ENCODE measurements at places on chromosomes 7 and 10.

- DNase-seq: no peak
Measured at GRCh38 chr7:70725448-70725847, 406.5 kb upstream of the GALNT17 start.

DNA sequence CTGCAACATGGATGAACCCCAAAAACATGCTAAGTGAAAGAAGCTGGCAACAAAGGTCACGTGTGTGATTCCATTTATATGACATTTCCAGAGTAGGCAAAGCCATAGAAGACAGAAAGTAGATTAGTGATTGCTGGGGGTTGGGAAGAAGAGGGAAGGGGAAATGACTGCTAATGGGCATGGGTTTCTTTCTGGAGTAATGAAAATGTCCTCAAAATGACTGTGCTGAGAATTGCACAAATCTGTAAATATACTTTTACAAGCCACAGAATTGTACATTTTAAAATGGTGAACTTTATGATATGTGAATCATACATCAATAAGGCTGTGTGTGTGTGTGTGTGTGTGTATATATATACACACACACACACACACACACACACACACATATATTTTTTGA is 15.8 kb downstream of the MMS19 start:
- DNase-seq: no peak

DNA sequence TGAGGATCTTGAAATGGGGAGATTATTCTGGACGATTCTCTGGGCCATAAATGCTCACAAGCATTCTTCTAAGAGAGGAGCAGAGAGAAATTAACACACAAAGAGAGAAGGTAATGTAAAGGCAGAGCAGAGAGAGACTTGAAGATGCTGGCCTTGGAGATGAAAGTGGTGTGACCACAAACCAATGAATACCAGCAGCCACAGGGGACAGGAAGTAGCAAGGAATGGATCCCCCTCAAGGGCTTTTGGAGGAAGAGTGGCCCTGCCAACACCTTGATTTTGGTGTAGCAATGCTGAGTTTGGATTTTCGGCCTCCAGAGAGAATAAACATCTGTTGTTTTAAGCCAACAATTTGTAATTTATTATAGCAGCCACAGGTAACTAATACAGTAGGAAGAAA is 1155.6 kb downstream of the TYW1 start:
- no peak for DNase-seq

- no peak for DNase-seq
Measured at GRCh38 chr7:26760501-26760900, 103.9 kb downstream of the SKAP2 start.

DNA sequence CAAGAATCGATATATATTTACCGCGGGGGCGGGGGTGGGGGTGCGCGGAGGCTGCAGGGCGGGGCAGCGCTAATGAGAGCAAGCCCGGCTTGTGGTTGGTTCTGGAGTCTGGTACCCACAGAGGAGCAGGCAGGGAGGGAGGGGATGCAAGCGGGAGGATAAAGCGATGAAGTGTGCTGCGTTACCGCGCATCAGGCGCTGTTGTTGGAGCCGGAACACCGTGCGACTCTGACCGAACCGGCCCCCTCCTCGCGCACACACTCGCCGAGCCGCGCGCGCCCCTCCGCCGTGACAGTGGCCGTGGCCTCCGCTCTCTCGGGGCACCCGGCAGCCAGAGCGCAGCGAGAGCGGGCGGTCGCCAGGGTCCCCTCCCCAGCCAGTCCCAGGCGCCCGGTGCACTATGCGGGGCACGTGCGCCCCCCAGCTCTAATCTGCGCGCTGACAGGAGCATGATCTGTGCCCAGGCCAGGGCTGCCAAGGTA is at the start of gene HECW1:
Gene HECW1 (plus strand): TSS at position 189 of the 482 bp plus-strand sequence. CDS start 131,259 bp downstream, outside the sequence.
- DNase-seq: no peak

DNA sequence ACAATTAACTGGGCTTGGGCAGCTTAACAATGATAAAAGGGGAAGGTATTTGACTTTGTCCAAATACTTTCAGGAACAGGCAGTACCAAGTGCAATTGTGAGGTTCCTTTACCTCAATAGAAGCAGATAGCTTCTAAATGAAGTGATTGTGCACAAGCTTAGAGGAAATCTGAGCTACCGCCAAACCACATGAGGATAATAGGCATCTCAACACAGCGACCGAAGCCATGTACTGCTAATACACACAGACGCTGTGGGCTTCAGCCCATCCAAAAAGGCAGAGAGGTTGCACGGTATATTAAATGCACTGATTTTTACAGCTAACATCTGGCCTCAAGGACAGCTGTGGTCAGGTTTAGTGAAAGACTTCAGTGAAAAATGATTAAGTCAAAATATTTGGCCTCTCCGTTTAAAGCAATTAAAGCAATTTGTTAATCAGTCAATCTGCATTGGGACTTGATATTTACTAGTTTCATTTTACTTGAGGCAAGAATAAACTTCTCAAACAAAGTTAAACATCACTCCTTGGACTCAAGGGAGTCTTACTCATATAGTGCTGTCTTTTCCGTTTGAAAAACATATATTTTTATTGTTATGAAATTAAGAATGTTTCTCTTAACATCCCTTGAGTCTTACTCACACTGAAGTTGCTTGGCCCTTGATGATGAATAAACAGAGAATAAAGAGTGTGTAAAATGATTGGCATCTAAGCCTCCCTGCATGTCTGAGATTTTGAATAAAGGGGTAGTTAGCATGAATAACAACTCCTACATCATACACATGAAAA is 306.3 kb downstream of the C7orf25 start:
- no peak for DNase-seq

- no peak for DNase-seq
Measured at GRCh38 chr7:91156316-91157185, 107.7 kb upstream of the FZD1 start.

DNA sequence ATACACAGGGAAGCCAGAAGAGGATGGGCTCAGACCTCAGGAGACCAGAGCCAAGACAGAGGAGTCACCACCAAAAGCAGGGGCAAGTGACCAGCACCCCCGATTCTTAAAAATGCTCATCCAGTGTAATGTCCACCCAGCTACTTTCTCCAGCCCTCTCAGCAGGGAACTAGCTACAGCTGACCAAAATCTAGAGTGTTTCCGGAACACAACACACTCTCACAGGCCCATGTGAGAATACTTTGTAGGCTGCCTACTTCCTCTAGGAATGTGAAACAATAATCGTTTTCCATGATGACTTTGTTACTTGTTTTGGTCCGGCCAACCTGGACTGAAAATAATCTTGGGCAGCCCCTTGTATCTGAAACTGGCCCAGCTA is 14.5 kb downstream of the PSAP start:
- DNase-seq: no peak

DNA sequence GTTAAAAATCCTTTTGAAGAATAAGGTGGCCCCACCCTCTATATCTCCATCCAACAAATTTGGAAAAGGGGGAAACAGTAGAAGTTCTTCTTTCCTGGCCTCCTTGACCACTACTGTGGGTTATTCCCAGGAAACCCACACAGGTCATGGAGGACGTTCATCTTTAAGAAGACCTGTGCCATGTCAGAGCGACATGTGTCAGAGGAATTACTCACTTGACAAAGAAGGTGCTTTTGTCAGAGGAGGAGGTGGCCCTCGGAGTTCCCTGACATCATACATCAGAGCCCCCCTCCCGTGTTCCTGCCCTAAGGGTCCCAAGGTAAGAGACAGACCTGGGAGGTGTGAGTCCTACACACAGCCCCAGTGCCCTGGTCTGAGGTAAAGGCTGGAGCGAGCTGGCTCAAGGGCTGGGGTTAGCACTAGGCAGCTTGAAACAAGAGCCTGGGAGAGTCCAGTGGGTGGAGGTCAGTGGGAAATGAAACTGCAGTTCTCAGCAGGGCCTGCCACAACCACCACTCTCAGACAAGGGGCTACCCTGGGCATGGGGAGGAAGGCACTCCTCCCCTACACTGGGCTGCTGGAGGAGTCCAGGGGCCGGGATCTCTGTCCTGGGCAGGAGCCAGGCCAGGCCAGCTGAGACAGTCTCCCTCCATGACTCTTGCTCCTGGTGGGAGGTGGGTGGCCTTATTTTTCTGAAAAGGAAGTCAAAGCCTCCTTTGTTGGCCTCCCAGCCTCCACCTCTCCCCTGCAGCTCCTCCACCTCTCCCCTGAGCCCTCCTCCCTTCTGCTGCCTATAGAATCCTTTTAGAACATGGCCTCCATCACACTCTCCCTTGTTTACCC is 21.8 kb upstream of the ZMIZ1 start:
- no peak for DNase-seq

DNA sequence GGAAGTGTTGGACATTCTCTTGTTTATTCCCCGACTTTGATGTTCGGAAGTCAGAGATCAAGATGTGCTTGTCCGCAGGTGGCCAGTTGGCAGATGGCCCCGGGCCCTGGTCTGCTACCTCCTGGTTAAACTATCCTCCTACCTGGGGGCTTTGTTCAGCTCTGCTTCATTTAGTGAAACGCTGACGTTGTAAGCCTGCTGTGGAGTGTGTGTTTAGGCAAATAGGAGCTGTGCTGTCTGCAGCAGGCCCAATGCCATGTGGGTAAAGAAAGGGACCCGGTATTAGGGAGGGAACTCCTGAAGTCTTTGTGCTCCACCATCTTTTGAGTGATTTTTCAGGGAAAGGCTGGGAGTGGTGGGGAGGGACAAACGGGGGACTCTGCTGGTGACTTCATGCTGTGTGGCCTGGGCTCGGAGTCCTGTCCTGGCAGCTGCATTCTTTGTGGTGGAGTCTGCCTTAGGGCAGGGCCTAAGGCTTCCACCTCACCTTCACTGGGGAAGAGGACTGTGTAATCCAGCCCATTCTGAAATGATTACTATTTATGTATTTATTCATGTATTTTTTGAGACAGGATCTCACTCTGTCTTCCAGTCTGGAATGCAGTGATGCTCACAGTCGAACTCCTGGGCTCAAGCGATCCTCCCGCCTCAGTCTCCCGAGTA is 171.1 kb upstream of the KLF6 start:
- DNase-seq: no peak

GRCh38 chr10:62054408-62054807 is 152.9 kb downstream of the ARID5B start:
- no peak for DNase-seq

DNA sequence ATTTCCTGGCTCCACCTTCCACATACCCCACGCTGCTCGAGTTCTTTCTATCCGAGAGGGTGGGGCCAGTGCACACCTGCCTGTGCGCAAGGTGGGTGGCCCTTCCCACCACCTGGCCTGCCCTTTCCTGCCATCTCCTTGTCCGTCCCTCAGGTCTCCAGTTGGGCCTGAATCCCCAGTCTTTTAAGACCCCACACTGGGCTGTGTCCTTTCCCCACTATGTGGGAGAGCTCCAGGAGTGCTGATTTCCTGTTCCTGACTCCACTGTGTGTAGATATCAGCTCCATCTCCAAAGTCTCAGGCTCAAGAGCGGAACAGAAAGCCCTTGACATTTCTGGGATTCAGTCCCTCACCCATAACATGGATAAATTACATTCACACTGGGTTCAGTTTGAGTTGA is 20.1 kb downstream of the LHPP start:
- no peak for DNase-seq

DNA sequence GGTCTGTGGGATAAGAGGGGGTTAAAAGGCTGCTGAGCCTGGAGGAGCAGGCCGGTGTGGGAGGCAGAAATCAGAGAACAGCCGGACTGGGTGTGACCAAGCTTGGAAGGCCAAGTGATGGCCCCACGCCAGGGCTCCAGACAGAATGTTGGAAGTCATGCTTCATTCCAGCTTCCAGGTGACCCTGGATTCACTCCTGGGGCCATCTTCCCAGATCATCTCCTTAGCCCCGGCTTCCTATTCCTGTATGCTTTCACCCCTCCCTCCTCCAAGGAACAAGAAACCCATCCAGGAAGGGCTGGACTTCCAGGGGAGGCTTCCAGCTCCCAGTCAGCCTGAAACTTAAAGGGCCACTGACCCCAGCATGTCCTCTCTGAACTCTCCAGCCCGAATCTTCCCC is 1.0 kb downstream of the INMT start:
- DNase-seq: no peak

- DNase-seq: no peak
Measured at GRCh38 chr10:78718032-78718572, 350.7 kb upstream of the ZMIZ1 start.

DNA sequence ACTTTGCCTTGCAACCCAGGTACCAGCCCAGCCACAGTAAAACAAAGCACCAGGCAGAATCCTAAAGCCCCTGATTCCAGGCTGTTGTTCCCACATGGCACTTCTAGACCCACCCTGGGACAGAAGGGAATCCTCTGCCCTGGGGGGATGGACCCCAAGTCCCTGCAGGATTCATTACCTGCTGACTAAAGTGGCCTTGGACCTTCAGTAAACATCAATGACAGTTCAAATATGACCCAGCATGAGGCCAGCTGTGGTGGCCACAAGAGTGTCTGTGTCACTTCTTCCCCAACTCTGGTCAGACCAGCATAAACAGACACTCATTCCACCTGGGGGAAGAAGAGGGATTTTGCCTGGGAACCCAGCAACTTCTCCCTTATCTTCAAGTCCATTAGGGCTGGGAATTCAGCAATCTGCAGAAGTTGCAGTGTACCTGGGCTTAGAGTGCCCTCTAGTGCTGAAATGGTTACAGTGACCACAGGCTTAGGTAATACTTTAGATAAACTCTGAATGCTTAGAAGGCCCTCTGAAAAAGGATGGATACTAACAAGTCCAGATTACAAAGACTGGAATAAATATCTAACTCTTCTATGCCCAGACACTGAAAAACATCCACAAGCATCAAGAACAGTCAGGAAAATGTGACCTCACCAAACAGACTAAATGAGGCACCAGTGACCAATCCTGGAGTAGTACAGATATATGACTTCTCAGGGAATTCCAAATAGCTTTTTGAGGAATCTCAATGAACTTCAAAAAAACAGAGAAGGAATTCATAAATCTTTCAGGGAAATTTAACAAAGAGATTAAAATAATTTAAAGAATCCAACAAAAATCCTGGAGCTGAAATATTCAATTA is 108.5 kb upstream of the TMEM168 start:
- DNase-seq: peak; percentile 39

- DNase-seq: no peak
Measured at GRCh38 chr10:108582387-108582786, 1340.9 kb downstream of the XPNPEP1 start.

- DNase-seq: no peak
Measured at GRCh38 chr10:59770689-59771088, 17.4 kb upstream of the MRLN start.

DNA sequence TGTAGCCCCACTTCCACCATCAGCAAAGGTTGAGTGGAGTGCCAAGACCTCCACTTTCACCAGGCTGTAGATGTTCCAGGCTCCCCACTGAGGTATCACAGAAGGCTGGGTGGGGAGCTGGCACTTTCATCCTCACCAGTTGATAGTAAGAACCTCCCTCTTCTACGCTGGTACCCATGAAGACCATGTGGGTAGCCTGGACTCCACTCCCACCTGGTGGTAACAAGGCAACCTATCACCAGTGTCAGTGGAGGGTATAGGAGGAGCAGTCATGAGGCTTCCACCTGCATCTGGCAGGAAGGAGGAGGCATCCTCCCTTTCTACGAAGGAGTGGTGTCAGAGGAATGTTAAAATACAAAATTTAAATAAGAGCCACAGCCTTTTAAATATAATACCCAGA is 4.4 kb downstream of the SMIM30 start:
- no peak for DNase-seq

DNA sequence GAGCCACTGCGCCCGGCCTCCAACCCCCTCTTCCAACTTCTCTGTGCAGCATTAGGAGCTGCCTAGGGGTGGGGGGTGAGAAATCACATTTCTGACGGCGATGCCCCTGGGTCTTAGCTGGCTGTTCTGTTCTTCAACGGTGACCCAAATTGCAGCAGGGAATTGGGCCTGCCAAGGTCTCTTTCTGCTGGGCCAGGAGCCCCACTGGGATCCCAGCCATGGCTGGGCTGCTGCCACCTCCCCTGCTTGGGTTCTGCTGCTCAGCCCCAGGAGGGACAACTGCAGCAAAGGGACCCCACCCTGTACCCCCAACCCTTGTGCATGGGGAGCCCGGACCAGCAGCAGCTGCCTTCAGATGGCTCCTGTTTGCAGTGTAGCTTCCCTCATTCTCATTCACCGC is 43.7 kb upstream of the GNA12 start:
- DNase-seq: no peak
